ENCODE measurements at places on chromosomes 1 and 21. TPM values are rescaled to one million over a fixed set of nuclear protein-coding genes. Genes with fewer than 3 reads are reported as not detected.

Gene NTMT2
- total RNA-seq = not detected

Gene AMY1B
- total RNA-seq = not detected

DNA sequence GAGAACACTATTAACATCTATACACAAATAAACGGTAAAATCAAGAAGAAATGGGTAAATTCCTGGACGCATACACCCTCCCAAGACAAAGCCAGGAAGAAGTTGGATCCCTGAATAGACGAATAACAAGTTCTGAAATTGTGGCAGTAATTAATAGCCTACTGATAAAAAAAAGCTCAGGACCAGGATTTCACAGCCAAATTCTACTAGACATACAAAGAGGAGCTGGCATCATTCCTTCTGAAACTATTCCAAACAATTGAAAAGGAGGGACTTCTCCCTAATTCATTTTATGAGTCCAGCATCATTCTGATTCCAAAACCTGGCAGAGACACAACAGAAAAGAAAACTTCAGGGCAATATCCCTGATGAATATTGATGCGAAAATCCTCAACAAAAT lies 70.7 kb upstream of the FMO3 start:
- DNase-seq = no peak

DNA sequence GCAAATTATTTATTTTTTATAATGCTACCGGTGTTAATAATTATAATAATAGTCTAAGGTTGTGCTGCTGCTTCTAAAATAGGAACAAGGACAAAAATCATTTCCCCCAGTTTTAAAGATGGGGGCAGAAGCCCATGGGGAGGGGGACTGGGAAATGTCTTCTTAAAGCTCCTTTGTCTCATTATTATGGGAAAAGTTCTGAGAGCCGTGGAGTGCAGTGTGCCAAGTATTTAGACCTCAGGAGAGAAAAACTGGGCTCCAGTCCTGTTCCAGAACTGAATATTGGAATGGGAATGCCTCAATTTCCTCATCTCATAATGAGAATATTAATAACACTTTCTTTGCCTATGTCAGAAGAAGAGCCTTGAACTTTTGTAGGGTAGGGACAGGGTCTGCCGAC lies 40.9 kb upstream of the ATF3 start:
- no peak for DNase-seq

- no peak for DNase-seq
Observed at GRCh38 chr1:183590244-183591191, at the start of gene NCF2. Gene NCF2 (minus strand): TSS chr1:183590459. CDS start chr1:183590329, 130 bp downstream.

DNA sequence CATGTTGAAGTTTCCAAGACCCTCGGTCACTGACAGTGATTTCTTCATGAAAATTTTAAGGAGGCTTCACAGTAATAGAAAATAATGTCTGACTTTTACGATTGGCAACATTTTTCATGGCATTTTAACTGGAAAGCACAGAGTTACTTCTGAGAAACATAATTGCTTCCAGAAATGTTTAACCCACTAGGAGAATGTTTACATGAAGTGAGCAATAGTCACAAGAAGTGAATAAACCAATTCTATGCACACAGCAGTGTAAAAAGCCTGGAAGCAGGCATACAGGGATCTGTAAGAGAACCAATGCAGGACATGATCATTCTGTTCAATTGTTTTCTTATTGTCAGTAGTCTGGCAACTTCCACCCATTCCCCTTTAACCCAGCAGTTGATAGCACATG lies 316.2 kb upstream of the CXADR start:
- no peak for DNase-seq

DNA sequence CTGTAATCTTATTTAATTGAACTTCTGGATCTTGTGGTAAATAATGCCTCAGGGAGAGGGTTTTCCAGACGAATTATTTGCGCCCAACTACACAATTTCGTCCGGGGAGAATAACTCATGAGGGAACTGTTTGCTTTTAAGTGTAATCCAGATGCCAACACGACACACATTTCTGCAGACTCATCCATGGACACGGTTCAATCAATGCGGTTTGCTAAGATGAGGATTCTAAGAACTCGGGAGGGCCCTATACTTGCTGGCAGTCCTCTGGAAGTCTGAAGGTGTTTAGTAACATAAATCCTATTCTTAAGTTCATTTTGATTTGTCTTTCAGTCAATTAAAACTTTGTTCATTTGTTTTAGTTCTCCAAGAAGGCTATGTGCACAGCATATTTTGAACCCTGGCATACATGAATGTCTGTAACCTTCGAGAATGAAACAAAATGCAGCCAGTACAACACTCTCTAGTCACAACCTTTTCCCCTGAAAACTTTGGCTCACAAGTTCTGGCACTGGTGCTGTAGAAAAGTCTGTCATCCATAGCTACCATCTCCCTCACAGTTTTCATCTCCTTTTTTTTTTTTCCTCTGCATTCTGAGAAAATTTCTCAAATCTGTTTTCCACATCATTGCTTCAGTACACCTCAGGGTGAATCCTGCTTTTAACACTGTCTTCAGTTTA lies 38.8 kb downstream of the DIPK1A start:
- DNase-seq = no peak

GRCh38 chr1:247962911-247963588 lies 2.0 kb upstream of the OR2AK2 start:
- DNase-seq = no peak

Measured in dermis microvascular lymphatic vessel endothelial cell (primary cell).